Glomerular endothelial cell (primary cell): ENCODE measurements at places on chromosomes 1 and 21.

DNA sequence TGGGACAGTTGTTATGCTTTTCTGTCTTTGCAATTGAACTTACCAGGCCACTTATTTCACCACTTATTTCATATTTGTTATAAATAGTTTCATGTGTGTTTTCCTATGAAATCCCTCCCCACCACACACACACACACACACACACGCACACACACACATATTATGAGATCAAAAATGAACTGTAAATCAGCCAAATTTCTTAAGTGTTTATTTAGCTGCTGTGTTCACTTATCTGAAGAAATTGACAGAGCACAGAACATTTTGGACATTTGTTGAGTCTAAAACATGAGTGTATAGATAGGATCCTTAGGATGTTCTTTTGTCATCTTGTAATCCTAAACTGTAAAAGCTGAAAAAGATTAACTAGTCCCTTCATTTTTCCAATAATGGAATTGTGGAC, 7.8 kb upstream of the TNFSF18 start:
- no peak for DNase-seq

GRCh38 chr1:30521261-30521865, 202.0 kb downstream of the MATN1 start:
- DNase-seq = no peak

DNA sequence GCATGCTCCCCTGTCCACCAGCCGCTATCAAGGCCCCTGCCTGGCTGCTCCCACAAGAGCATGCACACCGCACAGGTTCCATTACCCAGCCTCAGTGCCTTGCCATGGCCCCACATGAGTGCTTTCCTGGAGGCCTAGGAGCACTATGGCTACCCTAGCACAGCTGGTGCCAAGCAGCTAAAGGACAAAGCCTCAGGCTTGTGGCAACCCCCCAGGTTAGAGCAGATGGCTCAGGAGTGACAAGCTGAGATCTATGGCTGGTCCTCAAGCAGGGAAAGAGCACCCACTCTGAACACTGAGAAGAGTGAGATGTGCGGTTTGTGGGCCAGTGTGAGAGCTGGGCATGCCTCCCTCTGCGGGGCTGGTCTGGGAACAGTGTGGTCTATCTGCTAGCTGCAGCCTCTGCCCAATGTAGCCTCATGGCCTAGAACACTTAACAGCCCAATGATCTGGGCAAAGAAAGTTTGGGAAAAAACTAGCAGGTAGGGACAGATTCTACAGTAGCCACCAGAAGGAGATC, 129.8 kb downstream of the VAV3 start:
- no peak for DNase-seq

- no peak for DNase-seq
Measured at GRCh38 chr1:193299038-193299437, 112.6 kb upstream of the B3GALT2 start.

DNA sequence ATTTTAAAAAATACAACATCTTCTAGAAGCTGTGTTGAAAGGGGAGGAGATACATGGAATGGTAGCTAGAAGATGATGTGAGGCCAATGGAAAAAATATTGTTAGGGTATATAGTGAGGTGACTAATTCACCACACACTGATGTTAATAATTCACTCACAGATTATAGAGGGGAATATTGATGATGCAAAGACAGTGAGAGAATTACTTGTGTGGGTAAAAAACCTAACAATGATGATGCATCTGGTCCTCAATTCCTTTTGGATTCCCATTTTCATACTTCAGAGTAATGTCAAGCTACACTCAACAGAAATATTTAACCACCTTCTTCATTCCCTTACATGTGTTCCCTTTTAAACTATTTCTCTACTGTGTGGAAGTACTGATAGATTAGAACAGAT, 169.5 kb upstream of the DPYD start:
- DNase-seq = no peak
